ENCODE measurements at places on chromosomes 6 and 20.

- DNase-seq, result no peak
Observed at GRCh38 chr6:33671744-33672072, 39.8 kb downstream of the UQCC2 start.

DNA sequence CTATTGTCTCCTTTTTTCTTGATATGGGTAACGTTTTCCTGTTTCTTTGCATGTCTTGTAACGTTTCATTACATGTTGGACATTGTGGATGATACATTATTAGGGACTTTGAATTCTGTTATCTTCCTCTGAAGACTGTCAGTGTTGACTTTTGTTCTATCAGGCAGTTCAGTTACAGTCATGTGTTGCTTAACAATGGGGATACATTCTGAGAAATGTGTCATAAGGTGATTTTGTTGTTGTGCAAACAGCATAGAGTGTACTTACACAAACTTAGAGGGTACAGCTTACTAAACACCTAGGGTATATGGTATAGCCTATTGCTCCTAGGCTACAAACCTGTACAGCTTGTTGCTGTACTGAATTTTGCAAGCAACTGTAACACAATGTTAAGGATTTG, 64.7 kb downstream of the AK9 start:
- no peak for DNase-seq

GRCh38 chr20:6241591-6241990, 118.8 kb upstream of the FERMT1 start:
- no peak for DNase-seq

DNA sequence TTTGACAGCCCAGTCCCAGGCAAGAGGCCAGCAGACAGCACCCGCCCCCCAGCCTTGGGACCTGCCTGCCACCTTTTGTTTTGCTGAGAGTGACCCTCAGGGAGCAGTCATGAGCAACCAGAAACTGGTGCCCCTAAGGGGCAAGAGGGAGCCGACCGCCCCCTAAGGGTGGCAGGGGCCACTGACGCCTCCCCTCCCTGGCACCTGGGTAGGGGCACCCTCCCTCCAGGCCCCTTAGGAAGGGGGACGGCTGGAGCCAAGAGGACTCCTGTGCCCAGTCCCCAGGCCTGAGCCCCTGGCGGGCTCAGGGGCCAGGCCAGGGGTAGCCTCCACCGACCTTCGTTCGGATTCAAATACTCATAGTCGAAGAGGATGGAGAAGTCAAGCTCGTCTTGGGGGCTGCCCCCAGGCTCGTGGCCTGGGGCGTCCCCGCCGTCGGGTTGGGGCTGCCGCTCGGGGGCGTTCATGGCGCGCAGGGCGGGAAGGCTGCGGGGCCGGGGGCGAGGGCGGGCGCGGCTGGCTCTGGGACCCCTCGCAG, 417 bp downstream of the NFATC2 start:
- DNase-seq, result no peak

- DNase-seq, result no peak
Observed at GRCh38 chr6:148497257-148497656, 154.6 kb downstream of the SASH1 start.

GRCh38 chr6:87045521-87046075, 49.3 kb downstream of the CGA start:
- DNase-seq, result no peak

GRCh38 chr6:170163405-170164170, 127.3 kb downstream of the DLL1 start:
- no peak for DNase-seq

DNA sequence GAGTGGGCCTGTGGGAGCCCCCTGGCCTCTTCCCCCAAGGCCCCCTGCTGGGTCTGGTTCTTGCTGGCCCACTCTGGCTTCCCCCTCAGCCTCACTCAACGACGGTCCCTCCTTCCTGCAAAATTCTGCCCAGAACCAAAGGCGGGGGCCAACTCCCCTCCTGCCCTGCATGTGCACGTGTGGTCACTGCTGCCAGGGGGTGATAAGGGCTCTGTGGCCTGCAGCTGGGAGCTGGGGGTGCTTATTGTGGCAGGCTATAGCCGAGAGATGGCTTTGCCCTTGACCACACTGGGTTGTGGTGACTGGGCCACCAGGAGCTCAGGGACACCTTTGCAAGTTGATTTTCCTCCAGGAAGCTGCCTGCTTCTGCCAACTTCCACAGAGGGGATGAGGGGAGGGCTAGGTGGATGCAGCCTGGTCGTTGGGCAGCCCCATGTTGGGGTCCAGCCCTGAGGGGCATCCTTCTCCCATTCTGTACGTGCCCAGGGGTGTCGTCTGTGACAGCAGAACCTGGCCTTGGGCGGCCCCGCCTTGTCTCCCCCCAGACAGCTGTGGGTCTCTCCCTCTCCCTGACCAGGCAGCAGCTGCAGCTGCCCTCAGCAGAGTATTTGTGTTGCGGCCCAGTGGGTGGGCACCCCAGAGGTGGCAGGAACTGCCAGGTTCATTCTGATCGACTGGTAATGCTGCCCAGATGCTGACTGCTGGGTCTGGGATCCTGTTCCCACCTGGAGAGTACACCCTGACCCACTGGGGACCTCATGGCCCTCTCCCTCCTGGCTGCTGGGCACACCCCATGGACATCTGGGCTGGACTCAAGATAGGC, 5.6 kb downstream of the TCEA2 start:
- no peak for DNase-seq

GRCh38 chr6:12354499-12354898, 64.3 kb downstream of the EDN1 start:
- DNase-seq, result no peak

- no peak for DNase-seq
Observed at GRCh38 chr6:140494321-140495108, 1120.1 kb upstream of the CITED2 start.

DNA sequence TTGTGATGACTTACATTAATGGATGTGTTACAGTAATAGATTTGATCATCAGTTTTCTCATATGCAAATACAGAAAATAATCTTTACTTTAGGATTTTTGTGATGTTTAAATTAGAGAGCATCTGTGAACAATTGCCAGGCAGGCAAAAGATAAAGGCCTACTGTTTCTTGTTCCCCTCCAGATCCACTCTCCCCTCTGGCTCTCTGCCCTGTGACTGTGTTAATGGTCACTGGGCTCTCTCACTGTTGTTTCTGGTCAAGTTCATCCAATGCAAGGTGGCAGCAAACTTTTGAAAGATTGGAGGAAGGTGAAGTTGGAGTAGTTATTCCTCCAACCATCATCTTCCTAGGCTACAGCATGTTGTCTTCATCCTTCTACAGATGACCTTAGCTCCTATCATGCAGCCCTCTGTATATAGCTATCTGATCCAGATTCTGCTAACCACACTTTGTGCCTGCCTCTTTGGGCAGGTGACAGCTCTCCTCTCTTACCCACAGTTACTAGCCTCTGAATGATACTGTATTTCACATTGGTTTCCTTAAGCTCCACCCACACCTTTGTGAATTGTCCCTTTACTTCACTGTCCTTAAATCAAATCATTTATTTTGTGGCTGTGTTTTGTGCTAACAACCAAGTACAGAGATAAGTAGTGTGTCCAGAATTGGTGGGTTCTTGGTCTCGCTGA, 48.9 kb upstream of the ARG1 start:
- no peak for DNase-seq

DNA sequence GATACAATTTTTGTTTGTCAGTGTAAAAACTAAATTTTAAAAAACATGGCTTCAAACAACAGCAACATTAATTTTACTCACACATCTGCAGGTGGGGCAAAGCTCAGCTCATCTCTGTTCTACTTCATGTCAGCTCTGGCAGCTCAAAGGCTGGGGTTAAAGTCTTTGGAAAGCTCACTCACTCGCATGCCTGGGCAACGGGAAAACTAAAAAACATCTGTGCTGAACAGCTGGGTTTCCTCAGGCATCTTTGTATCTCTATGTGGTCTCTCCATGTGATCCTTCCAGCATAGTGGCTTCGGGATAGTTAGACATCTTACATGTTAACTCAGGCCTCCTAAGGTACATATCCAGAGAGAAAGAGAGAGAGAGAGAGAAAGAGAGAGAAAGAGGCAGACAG, 499.6 kb downstream of the RFPL4B start:
- no peak for DNase-seq

- DNase-seq, result no peak
Observed at GRCh38 chr6:169175360-169175887, 78.2 kb downstream of the THBS2 start.

- no peak for DNase-seq
Observed at GRCh38 chr6:63295553-63296194, 24.1 kb downstream of the LGSN start.

DNA sequence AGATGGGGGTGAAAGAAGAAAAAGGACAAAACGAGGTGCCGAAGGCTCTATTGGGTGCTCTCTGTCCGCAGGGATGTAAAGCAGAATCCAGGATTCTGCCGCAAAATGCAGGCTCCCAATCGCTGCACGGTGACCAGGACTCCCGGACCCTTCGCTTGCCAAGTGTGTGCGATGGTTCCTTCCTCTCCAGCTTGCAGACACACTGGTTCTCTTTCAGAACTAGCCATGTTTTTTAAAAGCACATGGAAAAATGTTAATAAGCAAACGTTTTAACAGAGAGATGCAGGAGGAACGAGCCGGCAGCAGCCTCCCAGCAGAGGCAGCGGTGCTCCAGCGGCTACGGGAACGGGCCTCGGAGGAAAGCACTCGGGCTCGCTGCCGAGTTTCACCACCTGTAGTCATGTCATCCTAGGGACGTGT, 59.6 kb downstream of the ZNF831 start:
- DNase-seq, result no peak

DNA sequence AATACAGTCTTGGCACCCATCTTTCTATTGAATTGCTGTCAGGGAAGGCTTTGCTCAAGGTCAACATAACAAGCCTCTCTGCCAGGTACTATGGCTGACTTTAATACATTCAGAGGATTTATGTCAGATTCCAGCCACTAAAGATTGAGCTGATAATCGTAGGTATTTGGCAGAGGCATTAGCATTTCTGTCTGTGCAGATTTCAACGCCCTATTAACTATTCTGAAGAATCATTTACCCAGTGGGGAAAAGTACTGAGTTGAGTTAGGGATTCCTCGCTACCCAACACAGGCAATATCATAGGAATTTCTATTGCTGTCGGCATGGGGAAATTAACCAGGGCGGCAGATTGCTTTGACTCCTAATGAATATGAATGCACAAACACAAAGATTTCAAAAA, 233.7 kb upstream of the SPTLC3 start:
- DNase-seq, result no peak

GRCh38 chr20:17925141-17925939, 43.3 kb downstream of the SNX5 start:
- no peak for DNase-seq

DNA sequence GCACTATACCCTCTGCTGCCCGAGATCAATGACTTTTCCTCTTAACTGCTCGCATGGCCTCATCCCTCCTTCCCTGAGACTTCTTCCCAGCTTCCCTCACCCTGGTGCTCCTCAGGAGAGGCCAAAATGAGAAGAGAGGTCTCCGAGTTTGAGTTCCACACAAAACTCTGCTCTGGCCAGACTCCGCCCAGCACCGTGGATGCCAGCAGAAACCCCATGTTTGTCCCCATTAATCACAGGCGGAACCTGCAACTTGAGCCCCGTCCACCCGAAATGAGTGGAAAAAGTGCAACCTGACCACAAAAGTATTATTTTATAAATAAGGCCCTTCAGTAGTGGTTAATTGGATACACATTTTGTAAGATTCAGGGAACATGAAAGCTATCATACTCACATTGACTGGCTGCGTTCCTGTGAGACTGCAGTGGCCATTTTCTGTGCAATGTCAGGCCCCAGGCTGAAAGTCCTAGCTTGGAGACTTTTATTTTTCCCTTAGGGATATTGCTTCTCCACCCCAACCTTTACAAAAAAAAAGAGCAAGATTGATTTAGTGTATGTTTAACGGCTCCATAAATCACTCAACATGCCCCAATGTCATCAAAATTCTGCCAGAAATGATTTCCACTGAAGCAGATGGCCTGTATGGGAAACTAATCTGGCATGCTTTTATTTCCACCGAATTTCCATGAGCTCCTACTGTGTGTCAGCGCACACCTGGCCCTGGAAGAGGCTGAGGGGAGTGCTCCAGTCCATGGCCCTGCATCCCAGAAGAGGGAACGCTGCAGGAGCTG, 134.6 kb downstream of the BMP7 start:
- no peak for DNase-seq

GRCh38 chr6:115544765-115545671, 515.7 kb downstream of the FRK start:
- no peak for DNase-seq

Data from right atrium auricular region (tissue), 2 donors.